ENCODE measurements at places on chromosomes 7 and 10.

GRCh38 chr7:112538726-112539255 is 58.0 kb downstream of the LSMEM1 start:
- no peak for DNase-seq

DNA sequence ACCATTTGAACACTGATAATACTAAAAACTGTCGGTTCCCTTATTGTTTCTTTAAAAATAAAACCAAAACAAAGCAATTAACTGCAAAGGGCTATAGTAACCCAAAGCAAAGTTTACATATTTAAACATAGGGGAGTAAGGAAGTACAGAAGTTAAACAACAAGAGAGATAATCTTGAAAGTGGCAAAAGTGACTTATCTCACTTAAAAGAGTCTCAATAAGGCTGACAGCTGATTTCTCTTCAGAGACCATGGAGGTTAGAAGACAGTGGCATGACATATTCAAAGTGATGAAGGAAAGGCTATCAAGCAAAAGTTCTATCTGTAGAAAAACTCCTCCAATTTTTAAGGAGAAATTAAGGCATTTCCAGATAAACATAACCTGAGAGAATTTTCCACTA is 233.5 kb upstream of the HDAC9 start:
- no peak for DNase-seq

DNA sequence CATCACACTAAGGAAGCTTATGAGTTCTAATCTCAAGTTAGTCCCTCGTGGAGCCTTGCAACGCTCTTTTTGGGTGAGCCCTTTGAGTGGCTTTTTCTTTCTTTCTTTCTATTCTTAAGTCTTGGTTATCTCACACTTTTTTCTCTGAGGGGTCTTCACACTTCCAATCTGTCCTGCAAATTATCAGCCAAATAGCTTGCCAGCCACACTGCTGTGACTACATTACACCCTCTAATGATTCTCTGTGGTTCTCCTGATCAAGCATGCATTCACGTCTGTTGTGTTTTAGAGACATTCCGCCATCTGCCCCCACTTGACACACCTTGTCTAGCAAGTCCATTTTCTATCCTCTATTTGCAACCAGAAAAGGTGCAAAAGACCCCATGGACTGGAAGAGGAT is 340.2 kb downstream of the THSD7A start:
- DNase-seq: no peak

GRCh38 chr10:132981746-132982145 is 39.4 kb upstream of the CFAP46 start:
- DNase-seq: no peak

DNA sequence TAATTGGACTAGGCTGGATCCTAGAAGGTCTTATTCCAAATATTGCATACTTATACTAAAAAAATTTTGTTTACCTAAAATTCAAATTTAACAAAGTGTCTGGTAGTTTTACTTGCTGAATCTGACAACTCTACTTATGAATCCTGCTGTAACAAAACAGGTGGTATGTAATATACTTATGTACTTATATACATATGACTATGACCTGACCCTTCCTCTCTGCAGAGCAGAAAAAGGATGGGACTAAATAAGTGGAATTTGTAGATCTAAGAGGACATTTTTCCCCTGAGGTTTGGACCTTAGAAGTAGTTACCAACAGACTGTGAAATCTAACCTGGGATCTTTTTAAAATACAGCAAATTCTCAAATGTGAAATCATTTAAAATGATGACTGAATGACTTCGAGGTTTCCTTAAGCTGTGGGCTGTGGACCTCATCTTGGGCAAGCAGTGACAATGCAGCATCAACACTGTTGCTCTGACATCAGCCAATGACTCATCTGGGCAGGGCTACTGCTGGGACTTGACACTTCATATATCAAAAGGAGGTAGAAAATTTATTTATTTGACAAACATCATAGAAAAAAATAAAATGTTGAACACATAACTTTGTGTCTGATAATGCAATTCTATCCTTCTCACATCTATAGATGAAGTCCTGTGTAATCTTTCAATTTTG is 73.6 kb downstream of the RELN start:
- DNase-seq: no peak

DNA sequence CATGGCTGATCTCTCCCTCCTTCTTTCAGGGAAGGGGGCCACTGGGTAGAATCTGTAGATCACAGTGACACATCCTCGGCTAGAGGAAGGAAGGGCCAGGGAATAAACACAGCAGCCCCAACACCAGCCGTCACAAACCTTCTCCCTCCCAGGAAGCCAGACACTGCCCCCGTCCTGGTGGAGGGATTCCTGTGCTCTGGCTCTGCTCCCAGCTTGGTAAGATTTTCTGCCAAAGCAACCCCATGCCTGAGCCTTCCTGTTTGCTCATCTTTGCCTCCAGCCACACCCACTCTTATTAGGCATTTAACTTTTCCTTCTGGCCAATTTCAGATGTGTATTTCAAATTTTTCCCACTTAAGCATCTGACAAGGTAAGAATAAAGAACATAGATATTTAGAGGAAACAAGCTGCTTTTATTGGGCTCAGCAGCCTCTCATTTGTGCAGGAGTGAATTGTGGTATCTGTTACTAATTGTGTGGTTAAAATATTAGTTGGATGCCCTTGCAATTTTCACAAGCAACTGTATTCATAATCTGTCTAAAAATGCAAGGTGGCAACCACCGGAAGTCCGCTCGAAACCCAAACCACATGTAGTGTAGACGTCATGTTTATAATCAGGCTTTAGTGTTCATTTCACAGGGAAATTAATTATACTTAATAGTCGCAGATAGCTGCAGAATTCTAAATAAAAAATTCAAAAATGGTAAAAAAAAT is 13.2 kb upstream of the NPS start:
- DNase-seq: no peak

DNA sequence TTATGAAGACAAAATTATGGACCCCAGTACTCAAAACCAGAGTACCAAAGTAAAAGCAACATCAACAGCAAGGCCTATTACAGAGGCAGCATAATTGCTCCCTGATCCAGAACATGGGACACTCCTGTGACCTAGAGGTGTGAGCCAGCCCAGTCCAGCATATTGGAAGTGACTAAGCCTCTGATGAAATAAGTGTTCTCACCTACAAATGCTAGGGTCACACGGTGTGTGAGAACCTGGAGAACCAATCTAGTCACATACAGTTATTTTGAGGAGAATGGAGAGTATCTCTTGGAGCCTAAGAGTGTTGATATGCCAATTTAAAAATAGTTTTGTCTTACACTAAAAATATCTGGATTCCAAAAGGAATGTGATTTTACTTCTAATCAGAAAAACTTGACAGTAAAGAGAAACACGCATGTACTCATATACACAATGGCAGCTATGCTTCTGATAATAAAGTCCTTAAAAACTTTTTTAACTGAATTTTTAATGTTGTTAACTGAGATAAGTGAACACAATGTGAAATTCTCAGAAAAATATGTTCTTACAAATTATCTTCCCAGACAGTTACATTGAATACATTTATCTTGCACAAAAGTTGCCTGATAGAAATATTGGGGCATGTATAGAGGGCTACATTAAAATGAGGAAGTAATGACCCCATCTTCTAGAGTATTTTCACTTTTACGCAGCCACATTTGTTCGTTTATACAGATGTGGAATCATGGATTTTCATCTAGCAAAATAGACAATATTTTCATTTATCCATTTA is 56.8 kb upstream of the CD36 start:
- DNase-seq: no peak

GRCh38 chr7:93171606-93172226 is 23.5 kb upstream of the SAMD9L start:
- DNase-seq: no peak

- no peak for DNase-seq
Observed at GRCh38 chr10:43353495-43354329, 17.7 kb upstream of the FXYD4 start.

DNA sequence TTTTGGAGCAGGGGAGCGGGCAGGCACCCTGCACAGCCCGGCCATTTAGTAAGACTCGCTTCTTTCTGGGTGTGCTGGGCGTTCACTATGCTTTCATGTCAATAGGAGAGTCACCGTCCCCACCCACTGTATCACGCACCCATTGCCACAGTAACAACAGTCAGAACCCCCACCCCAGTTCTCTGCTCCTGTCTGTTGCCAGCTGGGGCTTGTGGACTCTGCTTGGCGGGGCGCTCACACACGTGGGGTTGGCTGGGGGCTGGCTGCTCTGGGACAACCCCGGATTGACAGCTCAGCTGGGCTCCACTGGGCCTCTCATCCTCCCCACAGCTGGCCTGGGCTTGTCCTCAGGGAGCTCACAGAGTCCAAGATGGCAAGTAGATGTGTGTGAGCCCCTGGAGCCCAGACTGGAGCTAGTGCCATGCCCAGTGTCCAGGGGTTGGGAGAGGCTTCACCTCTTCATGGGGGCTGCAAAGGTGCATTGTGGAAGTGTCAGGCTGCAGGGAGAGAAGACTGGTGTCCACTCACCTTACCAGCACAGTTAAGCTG is 59.6 kb downstream of the GLRX3 start:
- DNase-seq: no peak

DNA sequence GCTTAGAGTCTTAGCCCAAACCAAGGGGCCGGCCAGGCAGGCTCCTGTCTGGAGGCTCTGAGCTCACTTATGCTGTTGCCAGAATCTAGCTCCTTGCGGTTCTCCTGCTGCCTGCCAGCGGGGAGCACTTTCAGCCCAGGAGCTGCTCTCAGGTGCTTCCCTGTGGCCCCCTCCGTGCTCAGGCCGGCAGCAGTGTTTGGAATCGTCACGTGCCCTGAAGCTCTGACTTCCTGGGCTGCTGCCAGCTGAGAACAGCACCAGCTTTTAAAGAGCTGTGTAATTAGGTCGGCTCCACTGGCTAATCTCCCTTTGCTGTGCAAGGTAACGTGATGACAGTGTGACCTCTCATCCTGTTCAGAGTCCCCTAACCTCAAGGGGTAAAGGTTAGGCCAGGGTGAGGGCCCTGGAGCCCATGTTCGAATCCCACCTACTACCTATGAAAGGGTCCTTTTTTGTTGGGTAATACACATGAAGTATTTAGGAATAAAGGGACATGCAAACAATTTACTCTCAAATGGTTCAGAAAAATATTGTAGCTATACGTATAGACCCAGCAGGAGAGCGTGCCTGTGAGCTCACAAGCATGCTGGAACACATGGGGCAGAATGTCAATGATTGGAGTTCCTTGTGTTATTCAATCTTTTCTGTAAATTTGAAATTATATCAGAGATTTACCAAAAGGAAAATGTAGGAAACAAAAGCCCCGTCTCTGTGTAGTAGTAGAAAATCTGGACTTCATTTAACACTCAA is 16.6 kb downstream of the ZNF862 start:
- no peak for DNase-seq

DNA sequence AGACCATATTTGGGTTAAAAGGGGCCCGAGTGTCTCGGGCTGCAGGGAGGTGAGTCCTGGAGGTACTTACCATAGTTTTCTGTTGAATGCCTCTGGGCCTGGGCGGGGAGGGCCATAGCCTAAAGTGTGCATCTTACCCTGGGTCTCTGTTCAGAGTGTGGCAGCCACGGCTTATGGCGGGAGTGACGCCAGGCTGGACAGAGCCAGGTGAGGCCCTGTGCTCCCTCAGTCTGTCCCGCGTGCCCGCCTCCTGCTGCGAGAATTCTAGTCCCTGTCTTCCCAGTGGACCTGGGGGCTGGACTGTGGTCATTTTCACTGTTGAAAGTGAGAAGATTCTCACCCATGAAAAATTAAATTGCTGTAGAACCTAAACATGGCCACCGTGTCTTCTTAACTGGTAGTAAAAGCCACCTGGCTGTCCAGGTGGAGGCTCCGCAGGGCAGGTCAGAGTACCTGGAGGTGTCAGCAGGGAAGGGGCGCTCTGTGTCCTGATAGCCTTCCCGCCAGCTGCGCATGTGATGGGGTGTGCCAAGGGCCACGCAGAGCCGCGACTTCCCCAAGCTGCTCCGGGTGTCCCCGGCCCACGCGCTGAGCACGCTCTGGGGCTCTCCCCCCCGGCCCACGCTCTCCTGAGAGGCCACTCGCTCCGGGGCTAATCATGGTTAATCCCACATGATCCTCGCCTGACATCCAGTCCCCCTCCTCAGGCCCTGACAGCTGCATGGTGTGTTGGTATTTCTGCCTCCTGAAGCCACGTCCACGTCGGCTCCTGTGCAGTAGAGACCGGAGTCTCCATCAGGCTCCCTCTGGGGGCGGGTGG is 20.3 kb downstream of the INPP5A start:
- no peak for DNase-seq

DNA sequence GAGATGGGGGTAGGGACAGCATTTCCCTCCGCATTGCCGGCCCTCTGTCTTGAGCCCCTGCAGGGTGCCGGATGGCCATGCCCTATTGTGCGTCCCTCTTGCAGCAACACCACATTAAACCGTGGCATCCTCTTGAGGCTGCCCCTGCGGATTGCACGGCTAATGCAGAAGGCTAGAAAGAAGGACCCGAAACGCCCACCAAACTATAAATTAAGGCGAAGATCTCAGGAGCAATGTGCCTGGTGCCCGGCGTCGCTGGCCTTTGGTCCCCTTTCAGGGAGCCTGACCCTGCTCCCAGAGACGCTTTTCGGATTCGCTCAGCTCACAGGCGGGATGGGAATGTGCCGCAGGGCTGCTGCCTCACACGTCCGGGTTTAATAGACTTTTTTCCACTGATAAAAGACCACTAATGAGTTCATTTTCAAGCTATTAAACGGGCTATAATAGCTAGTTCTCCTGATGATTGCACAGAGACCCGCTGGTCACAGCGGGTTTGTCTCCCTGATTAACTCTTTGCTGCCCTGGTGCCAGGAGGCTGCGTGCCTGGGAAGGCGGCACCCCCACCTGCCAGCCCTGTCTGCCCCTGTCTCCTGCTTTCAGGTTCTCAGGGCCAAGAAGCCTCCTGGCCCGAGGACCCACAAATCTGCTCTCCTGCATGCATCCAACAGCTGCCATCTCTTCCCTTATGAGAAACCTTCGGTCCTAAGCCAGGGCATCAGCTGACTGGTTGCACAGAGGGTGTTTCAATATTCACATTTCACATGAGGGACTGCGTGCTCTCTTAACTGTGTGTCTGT is 128.3 kb downstream of the ADARB2 start:
- no peak for DNase-seq

DNA sequence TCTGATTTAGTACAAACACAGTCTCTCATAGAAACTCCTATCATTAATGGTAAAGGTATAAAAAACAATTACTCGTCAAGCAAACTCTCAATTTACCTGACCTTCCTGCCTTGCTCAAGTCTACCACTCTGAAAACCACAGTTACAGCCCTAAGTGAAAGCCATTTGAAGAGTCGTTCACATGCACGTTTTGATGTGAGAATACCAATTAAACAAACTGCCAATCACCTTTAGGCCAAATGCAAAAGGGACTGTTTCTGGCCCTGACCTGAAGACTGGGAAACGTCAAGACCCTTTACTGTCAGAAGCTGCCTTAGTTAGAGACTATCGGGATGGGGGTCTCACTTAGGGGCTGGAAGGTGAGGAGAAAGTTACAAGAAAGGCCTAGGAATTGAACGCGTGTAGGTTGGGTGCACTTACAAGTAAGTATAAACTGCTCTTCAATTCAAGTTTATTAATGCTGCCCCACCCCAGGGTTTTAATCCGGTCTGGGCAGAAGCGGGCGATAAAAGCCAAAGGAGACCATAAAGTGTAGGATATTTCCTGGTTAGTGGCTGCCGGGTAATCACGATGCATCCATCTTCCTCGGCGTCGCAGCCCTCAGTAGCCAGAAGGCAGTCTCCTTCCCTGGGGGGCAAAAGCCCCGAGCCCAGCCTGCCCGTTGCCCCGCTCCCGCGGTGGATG is 935 bp downstream of the TM9SF3 start:
- no peak for DNase-seq

- no peak for DNase-seq
Observed at GRCh38 chr10:11810313-11810766, 12.8 kb upstream of the PROSER2 start.

GRCh38 chr10:31961277-31962074 is 32.8 kb upstream of the ARHGAP12 start:
- DNase-seq: no peak
